ENCODE measurements at places on chromosomes 6 and 20. TPM values are rescaled to one million over a fixed set of nuclear protein-coding genes. Genes with fewer than 3 reads are reported as not detected.

DNA sequence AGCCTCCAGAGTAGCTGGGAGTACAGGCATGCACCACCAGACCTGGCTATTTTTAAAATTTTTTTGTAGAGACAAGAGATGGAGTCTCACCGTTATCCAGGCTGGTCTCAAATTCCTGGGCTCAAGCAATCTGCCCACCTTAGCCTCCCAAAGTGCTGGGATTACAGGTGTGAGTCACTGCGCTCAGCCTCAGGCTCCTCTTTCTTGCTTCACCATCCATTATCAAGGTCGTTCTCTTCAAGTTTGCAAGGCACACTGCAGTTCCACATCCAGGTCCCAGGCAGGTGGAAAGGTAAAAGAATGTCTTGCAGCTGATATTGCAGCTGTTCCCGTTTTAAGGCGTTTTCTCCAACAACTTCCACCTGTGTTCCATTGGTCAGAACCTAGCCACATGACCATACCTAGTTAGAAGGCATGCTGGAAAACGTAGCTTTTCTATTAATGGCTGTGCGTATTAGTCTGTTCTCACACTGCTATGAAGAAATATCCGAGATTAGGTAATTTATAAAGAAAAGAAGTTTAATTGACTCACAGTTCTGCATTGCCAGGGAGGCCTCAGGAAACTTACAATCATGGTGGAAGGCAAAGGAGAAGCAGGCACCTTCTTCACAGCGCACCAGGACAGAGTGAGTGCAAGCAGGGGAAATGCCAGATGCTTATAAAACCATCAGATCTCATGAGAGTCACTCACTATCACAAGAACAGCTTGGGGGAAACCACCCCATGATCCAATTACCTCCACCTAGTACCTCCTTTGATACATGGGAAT lies 51.7 kb downstream of the PCNA start:
- no peak for DNase-seq

DNA sequence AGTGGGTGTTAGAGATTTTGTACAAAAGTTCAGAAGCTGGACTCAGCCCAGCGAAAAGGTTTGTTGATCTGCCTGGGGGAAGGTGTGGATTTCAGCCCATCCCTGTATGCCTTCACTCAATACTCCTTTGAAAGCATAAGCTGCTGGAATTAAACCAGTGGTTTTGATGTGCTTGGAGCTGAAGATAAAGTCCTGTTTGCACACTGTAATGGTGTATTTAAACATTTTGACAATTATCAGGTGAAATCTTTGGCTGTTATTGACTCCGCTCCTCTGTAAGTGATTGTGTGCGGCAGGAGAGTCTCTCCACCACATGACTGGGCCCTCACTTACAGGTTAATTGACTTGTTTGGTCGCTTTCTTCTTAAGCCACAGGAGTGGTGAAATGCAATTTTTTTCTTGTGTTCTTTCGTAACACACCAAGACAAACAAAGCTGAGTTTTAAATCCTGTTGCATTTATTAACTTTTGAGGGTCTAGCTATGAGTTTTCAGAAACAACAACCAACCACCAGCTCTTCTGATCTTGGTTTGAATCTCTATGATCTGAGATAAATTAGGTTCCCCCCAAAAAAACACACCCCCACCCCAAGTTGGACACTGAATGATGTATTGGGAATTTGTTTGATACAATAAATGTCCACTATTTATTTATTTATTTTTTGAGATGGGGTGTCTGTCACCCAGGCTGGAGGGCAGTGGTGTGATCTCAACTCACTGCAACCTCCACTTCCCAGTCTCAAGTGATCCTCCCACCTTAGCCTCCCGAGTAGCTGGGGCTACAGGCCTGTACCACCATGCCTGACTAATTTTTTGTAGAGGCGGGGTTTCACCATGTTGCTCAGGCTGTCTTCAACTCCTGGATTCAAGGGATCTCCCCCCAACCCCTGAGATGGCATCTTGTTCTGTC lies 46.3 kb upstream of the NCOA3 start:
- no peak for DNase-seq

DNA sequence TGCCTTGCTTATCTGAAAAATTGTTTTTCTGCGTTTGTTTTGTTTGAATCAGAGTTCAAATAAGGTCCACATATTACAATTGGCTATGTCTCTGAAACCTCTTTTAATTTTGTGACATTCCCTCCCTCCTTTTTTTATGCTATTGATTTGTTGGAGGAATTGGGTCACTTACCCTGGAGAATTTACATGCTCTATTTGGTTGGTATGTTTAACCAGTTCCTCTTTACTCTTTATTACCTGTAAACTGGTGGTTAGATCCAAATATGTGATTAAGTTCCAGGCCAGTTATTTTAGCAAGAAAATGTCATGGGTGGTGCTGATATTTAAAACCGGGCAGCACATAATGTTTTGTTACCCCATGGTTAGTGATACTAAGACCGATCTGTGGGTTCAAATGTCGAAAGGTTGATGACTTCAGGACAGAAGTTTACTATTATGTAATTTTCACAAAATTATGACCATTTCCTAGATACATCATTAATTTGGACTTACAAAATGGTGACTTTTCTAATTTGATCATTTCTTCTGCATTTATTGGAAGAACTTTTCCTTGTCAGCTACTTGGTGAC lies 77.3 kb downstream of the KIZ start:
- DNase-seq = no peak

DNA sequence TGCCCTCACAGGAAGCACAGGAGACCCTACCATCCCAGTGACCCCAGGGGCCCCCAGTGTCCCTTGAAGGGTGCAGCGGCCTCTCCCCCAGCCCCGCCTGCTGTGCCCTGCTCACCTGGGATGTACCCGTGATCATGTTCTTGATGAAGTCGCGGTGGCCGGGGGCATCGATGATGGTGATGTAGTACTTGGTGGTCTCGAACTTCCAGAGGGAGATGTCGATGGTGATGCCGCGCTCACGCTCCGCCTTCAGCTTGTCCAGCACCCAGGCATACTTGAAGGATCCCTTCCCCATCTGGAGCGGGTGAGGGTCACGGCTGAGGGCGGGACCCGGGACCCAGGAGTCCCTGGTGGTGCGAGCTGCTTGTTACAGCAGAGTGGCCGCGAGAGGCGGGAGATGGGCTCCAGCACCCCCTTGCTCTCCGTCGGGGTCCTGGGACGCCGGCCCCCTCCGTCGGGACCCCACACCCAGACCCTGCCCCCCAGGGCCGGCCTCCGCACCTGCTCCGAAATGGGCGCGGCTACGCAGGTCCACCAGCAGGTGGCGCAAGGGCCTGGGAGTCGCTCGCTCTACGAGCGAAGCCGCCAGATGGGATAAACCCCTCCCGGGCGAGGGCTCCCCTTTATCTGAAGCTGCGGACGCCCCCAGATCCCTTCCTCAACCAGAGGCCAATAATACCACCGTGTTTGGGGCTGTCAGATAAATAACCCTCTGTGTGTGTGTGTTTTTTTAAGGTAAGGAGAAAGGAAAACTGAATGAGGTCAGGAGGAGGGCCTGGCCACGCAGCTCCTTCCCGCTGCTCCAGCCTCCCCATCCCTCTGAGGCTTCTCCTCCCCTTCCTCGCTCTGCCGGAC lies 2.9 kb downstream of the EEF1A2 start:
- peak; percentile 23 for DNase-seq

DNA sequence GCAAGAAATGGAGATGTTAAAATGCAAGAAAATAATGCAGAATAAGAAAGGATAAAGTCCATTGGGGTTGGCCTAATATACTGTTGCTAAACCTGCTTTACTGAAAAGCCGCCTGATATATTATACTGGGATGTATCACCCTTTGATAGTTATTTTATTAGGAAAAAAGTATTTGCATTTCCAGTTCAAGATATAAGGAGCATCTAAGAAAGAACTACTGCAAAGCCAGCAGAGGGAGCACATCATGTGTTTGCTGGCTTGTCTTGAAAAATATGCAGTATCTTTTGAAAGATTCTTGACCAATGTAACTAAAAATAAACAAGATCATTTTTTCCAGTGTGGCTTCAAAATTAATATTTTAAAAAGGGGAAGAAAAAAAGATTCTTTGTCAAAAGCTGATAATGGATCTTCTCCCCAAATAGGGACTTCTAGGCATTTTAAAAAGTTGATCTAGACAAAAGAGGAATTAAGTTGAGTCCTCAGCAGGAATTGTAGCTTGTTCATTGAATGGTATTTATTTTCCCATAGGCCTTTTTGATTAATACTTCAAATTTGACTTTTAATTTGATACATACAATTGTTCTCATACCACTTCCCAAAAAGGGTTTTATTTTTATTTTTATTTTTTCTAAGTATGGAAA lies 214.9 kb downstream of the ZFAND3 start:
- peak; percentile 49 for DNase-seq

GRCh38 chr6:34468378-34468892 lies 2.6 kb downstream of the PACSIN1 start:
- DNase-seq = no peak

GRCh38 chr6:69349771-69350170 lies 447.0 kb downstream of the LMBRD1 start:
- DNase-seq = no peak

- no peak for DNase-seq
Observed at GRCh38 chr6:111844376-111844775, 28.9 kb downstream of the FYN start.

- DNase-seq = no peak
Observed at GRCh38 chr6:45870531-45870930, 145.1 kb downstream of the CLIC5 start.

DNA sequence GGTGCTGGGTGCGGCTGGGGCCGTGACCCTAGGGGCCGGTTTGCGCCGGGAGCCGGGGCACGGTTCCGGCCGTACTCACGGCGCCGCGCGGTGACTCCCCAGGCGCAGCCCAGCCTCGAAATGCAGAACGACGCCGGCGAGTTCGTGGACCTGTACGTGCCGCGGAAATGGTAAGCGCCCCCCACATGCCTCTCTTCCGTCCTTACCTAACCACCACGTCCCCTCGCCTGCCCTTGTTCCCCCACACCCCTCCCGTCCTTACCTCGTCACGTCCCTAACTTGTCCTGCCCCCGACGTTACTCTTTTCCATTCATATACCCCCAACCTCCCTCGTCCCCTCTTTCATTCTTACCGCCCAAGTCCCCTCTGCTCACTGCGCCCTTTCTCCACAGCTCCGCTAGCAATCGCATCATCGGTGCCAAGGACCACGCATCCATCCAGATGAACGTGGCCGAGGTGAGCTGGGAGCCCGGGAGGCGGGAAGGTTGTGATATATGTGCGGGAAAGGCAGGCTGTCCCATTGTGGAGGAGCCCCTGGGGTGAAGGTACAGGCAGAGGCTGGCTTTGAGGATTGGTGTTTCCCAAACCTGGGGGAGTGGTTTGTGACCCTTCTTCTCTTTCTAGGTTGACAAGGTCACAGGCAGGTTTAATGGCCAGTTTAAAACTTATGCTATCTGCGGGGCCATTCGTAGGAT lies 463 bp downstream of the RPS21 start:
- DNase-seq = no peak

GRCh38 chr6:5053038-5053437 lies 32.1 kb upstream of the PPP1R3G start:
- DNase-seq = no peak

DNA sequence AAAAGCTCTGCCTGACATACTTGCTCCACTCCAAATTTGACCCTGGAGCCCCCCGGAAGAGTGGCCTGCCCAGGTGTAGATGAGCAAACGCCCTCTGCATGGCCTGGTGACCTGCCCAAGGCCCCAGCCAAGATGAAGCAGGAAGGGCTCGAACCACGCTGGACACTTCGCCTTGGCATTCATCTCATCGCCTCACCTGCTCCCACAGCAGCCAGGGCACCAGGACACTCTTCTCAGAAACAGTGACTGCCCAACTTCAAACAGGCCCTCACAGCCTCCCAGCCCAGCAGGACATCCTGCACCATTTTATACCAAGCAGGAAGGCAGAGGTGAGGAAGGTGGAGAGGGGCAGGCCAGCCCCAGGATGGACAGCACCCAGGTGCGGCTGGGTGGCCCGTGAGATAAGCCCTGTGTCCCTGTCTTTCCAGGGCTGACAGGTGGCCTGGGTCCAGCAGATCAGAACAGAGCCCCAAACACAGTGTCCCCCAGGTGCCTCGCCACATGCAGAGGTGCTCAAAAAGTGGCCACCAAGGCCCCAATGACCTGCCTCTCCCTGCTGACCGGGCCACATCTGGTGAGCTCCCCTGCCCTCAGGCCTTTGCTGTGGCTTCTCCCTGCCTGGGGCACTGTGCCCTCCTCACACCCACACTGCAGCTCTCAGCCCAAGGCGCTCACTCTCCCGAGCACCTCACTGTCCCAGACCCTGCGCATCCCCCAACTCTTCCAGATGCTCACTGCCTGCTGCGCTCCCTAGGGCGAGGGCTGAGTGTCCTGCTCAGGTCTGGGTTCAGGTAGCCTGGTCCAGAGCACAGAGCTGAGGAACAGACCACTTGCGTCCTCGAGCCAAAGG lies 7.2 kb downstream of the ACSS1 start:
- no peak for DNase-seq

DNA sequence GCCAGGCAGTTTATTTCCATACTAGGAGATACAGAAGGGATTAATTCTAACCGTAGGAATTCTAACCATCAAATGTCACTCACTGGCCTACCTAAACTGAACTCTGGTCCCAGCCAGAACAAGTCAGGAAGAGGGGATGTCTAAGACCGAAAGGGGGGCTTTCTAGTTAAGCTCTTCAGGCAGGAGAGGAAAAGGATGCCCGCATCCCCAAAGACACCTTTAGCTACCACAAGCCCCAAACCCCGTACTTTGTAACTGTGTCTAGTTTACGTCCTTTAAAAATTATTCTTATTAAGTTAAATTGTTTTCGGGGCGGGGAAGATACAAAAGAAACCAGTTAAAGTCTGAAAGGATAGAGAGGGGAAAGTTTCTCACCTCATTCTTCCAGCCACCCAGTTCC lies 1.2 kb upstream of the ZNF76 start:
- DNase-seq = no peak

DNA sequence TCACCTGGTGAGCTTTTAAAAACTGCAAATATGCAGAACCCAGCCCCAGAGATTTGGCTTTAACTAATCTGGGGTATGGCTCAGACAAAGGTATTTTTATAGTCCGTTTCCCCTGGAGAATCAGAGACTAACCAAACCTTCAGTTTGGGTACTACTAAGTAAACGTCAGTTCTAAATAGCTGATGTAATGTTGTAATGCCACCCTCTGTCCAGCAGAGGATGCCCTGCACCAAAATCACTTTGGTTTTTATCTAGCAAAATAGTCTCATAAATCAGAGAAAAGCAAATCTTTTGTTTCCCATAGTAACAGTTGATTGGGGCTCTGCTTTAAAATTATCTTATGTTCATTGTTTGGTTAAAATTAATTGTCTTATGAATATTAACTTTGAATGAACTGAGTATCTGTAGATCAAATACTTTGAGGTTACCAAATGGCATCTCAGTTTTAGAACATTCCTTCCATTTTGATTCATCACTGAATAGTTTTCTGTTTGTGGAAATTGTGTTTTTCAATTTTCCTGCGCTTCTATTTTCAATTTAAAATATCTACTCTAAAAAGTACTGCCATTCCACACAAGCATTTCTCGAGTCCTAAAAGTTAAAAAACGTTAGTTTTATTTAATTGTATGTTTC lies 278.3 kb upstream of the PLCB4 start:
- peak; percentile 51 for DNase-seq

The BNIP5 gene
- not detected for total RNA-seq

The PROKR2 gene
- total RNA-seq = not detected

The PRSS16 gene
- not detected for total RNA-seq

The PAQR8 gene
- 7.2 TPM for total RNA-seq

The POLR1H gene
- total RNA-seq = 20.0 TPM

The NAA20 gene
- 59.8 TPM for total RNA-seq

The TOX2 gene
- total RNA-seq = 2.2 TPM

The CPNE5 gene
- total RNA-seq = not detected

The CLPSL2 gene
- not detected for total RNA-seq

The GABRR1 gene
- not detected for total RNA-seq

The C2 gene
- 0.86 TPM for total RNA-seq

The SLCO4A1 gene
- 0.17 TPM for total RNA-seq

All from LHCN-M2 (cell line).